ENCODE measurements at places on chromosomes 5 and 9. TPM values are rescaled to one million over a fixed set of nuclear protein-coding genes. Genes with fewer than 3 reads are reported as not detected.

Gene CER1
- total RNA-seq, result not detected

Gene ANKS6
- 20.1 TPM for total RNA-seq

Gene SLC46A2
- total RNA-seq, result not detected

Gene ADAMTSL1
- 0.13 TPM for total RNA-seq

Gene EGFLAM
- 0.13 TPM for total RNA-seq

Gene GPR150
- 0.26 TPM for total RNA-seq

Gene SAXO1
- not detected for total RNA-seq

Gene FAF2
- total RNA-seq, result 46.9 TPM

Gene PLPP7
- not detected for total RNA-seq

Gene SLC34A1
- not detected for total RNA-seq

Gene SPINK6
- total RNA-seq, result not detected

Gene MELK
- total RNA-seq, result 8.2 TPM

Gene SPATA31C1
- total RNA-seq, result not detected

Gene PCDH12
- under 0.01 TPM for total RNA-seq

Gene STC2
- 310 TPM for total RNA-seq

Gene NPR2
- 5.0 TPM for total RNA-seq

Gene PCDHGA8
- total RNA-seq, result 0.51 TPM
